ENCODE measurements at places on chromosomes 2 and 18.

GRCh38 chr2:29375843-29376242, 260.6 kb downstream of the CLIP4 start:
- no peak for DNase-seq

DNA sequence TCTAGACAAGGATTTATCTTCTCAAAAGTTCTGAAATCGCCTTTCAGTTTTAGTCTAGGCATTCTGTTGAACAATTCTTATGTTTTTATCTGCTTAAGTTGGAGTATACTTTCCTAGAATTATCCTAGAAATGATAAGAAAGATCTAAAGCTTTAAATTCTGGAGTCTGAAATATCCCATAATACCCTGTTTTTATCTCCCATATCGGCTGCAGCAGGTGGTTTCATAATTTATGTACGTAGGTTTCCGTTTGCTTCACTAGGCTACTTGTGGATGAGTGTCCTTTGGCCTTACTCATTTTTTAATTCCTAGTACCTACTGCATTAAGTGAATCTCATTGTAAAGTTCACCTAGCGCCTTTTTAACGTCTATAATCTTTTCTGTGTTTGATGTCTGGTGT, 58.5 kb upstream of the MGAT5 start:
- no peak for DNase-seq

DNA sequence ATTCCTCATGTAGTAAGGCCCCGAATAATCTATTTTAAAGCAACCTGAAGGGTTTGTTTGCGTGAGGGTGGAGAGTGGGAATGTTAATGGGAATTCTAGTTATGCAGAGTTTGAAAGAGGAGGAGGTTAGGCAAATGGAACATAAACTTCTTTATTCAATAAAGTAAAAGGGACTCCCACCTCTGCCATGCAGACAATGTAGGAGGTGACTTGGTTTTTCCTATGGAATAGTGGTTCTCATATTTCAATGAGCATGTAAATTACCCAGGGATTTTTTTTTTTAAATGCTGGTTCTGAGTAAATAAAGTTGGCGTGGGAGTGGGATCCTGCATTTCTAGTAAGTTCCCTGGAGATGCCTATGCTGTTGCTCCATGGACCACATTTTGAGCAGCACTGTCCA, 367.9 kb downstream of the THSD7B start:
- DNase-seq: no peak

- peak; percentile 53 for DNase-seq
These were observed 977 bp downstream of the SLC8A1 start for GRCh38 chr2:40450796-40451430.

- DNase-seq: peak; percentile 12
These were observed 1165.6 kb upstream of the ZEB2 start for GRCh38 chr2:145685383-145686050.

- DNase-seq: no peak
These were observed 136.2 kb downstream of the MBP start for GRCh38 chr18:76996429-76996828.

DNA sequence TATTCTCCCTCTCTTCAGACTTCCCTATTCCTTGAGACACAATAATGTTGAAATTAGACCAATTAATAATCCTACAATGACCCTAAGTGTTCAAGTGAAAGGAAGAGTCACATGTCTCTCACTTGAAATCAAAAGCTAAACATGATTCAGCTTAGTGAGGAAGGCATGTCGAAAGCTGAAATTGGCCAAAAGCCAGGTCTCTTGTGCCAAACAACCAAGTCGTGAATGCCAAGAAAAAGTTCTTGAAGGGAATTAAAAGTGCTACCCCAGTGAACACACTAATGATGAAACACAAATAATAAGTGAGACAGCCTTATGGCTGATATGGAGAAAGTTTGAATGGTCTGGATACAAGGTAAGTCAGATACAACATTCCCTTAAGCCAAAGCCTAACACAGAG, 115.4 kb downstream of the PXDN start:
- DNase-seq: no peak

DNA sequence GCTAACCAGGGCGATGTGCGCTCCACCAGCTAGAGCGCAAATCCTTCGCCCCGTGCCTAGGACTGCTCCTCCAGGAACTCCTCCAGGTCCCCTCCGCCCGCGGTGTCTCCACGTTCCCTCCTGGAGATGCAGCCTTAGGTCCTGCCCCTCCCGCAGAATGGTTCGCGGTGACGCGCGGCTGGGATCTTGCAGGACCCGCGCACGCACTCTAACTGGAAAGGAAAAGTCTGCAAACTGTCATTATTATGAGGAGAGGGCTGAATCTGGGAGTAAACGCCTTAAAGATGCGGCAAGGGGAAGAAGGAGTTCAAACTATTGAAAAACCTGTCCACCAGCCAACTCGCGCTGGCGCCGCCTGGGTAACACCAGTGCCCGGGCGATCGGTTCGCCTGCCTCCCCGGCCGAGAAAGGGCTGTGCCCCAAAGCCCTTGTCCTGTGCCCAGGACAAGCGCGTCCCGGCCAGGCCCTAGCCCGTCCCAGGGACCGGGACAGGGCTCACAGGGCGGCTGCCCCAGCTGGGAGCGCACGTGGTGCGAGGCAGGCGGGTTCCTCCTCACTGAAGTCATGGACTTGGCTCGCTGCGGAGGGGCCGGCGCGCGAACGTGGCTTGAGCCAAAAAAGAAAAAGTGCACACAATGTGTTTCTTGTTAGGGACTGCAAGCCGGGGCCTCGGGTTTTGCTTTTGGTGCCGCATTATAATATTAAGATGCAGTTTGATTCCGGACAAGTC, 5.5 kb upstream of the ID2 start:
- peak; percentile 37 for DNase-seq

GRCh38 chr2:53527056-53527455, 240.5 kb upstream of the CHAC2 start:
- no peak for DNase-seq

GRCh38 chr2:226435146-226435545, 364.5 kb downstream of the IRS1 start:
- DNase-seq: no peak

DNA sequence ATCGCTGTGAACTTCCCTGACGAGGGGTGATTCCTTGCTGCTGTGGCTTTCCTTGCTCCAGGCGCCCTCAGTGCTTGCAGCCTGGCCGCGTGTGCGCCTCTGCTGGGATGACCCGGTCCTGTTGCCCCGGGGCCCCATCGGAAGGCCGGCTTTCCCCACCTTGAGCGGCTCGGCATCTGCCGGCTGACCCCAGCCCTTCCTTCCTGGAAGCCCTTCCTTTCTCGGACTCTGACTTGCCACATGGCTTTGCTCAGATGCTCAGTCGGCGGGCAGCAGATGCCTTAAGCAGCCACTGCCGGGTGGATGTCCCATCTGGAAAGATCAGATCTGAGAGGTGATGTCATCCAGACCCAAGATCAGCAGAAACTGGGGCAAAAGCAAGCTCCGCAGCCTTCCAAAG, 100.5 kb upstream of the ODC1 start:
- no peak for DNase-seq

- peak; percentile 95 for DNase-seq
These were observed 994 bp upstream of the DTNA start for GRCh38 chr18:34709104-34709503.

GRCh38 chr2:236819275-236820002, 249.8 kb downstream of the ACKR3 start:
- DNase-seq: no peak

DNA sequence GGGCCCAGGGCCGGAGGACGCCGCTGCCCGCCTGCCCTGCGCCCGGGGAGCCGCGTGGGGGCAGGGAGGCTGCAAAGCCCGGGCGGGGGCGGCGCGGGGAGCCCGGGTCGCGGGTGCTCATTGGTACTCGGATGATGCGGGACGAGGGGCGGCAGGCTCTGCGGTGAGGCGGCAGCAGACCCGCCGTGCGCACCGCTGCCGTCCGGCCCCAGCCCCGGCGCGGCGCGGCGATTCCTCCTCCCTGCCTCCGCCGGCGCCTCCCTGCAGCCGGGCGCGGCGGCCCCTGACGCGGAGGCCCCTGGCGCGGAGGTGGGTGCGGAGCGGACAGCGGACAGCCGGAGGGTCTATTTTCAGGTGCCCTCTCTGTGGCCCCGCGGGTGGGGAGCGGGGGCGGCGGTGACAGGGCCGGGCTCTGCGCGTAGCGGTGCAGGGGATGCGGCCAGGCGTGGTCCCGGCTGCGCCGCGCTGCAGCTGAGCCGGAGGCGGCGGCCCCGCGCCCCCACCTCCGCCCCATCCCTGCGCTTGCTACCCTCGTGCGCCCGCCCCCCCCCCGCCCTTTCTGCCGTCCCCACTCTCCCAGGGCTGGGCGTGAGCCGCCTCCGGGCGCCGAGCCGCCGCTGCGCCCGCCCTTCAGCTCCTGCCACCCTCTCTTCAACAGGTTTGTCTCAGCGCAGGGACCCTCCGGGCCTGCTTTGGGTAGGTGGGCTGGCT, 640 bp downstream of the SPTBN1 start:
- DNase-seq: no peak

GRCh38 chr18:9825571-9826073, 60.2 kb upstream of the TXNDC2 start:
- peak; percentile 91 for DNase-seq

DNA sequence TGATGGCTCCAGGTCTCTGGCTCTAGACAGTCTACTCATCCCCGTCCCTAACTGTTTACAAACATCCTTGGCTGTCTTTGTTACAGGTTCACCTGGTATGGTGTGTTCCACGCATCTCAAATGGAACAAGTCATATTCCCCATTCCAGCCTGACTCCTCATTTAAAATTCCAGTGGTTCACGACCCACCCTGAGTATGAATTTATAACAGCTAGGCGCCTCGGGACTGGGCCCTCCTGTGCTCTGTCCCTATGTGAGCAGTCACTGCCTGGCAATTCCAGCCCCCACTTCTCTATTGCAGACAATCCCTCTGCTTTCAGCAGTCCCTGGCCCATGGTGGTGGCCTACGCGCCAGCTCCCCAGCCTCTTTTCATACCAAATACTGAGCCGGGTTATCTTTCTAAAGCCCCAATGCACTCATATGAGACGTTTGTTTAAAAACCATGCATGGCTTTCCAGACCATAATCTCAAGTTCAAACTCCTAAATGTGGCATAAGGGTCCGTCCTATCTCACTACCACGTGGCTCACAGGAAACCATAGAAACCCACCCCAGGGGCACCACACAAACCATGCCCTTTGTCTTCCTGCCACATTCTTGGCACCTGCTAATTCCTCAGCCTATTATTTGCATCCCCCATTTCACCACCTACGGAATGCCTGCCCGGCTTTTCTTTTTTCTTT, 1.6 kb downstream of the SERPINB8 start:
- DNase-seq: peak; percentile 16

DNA sequence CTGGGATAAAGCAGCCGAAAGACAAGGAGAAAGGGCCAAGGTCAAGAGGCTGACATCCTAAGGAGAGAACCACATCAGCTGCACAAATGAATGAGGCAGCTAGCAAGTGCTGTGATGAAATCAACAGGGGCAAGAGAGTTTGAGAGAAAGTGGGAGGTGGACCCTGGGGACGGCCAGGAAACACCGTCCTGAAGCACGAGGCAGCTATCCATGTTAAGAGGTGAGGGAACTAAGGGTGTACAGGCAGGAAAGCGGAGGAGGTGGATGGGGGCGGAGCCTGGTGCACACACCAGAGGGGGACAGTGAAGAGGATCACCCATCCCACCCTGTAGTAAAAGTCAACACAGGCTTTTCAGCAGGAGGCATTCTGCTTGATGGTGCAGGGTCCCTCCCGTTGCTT, 52.4 kb downstream of the HDLBP start:
- DNase-seq: no peak
